ENCODE measurements at places on chromosomes 13 and 19. TPM values are rescaled to one million over a fixed set of nuclear protein-coding genes. Genes with fewer than 3 reads are reported as not detected.

GRCh38 chr19:4516199-4516938, 1.9 kb downstream of the PLIN4 start:
- DNase-seq, result no peak

ZNF566 gene
- 17.3 TPM for total RNA-seq

KIR2DL1 gene
- not detected for total RNA-seq

TUBA3C gene
- not detected for total RNA-seq

EPSTI1 gene
- not detected for total RNA-seq
